ENCODE measurements at places on chromosomes 2 and 18.

DNA sequence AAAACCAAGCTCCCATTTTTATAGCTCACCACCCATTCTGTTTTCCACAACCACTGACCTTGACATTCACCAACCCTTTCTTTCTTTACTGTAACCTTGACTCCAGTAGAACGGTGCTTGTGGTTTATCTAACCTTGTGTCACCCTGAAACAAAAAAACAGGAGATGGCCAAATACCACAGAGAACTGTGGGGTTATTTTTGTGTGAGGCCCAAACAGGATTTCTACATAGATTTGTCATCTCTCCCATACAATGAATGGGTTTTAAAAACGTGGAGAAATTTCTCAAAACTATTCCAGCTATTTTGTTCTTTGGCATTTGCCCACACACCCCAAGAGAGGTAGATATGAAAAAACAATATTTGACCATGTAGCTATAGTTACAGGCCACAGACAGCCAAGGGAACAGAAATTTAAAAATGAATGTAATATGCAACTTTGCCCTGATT, 231.3 kb upstream of the TANK start:
- no peak for DNase-seq

DNA sequence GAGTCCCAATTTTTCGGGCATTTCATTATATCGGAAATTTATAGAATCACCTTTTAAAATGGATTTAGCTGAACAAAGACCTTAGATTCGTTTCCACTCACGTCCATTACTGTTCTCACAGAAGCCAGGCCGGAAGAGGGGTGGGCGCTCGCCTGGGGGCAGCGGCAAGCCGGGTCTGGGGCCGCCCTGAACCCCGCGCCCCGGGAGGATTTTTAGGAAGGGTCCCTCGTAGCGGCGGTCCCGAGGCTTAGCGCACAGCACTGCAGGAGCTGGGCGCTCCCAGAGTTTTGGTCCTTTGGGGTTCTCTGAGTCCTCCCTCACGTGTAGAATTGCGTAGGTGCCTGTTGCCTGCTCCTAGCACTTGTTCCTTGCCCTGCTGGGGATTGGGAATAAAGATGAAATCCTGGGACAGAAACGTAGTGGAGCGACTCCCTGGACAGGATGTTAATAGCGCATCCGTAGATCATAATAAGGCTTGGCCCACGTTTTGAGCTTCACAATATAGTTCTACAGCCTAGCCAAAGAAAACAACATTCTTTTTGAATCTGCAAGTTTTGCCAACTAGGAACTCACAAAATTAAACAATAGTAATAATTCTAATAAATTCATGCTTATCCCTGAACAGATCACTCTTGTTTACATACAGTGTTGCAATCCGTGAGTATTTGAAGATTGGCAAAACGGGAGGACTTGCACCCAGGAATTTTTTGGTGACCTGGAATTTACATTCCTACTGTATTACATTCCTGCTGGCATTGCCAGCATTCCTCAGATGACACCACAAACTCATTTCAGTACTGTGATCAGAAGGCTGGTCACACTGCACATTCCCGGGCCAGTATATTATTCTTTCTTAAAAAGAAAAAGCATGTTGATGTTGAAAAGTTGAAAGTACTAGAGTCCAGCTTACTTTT, 875 bp downstream of the C18orf63 start:
- DNase-seq, result no peak

GRCh38 chr2:69685321-69686048, 41.9 kb upstream of the AAK1 start:
- DNase-seq, result no peak

DNA sequence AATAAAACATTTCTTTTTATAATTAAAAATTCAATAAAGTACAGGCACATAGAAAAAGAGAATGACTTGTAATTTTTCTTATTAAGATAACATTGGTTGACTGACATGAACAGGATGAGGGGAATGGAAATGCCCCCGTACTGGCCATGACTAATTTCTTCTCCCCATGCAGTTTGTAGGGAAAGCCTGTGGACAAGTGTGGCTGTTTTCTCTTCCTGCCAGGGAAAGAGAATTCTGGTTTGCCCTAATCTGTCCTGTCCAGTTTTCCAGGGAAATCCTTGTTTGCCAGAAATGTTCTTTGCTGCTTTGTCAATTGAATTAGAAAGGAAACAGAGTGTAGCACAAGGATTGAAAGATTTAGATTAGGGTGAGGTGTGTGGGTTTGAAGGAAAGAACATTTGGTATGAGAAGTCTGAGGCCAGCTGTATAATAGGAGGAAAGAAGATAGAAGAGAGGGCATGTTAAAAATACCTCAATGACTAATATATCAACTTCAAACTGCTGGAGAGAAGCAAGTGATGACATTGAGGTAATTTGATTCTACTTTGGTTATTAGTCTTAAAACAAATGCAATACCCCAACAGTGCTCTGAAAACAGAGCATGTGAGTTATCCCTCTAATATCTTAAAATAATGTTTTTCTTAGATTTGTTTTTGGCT, 593.9 kb upstream of the ZNF804A start:
- no peak for DNase-seq

- peak; percentile 32 for DNase-seq
These were observed 61.7 kb downstream of the ZCCHC2 start for GRCh38 chr18:62584241-62585120.

DNA sequence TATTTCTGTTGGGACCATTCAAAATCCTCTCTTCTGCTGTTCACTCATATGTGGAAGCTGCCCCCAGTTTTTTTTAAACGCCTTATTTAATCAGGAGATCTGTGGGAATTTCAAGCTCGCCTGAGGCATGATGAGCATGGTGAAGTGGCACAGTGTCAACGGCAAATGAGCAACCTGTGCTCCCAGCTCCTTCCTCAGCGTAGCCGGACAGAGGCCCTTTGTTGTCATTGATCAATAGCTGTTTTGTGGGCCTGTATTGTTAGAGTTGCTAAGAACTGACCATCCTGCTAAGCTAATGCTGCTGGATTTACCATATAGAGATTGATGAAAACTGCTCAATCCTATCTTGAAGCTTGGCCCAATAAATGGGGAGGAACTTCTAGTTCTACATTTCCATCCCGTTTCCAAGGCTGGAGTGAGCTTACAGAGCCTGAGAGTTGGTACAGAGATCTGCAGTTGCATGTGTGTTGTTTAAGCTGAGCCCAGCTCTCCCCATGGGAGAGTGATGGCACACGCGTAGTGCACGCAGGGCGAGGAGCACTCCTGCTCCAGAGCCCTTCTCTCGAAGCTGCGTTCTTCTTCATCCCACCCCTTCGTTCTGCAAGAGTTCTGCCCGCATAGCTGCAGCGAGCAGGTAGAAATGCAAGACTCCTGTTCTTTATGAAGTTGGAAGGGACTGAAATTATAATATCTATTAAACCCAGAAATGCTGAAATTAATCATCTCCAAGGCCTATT, 108.8 kb downstream of the RTN4 start:
- no peak for DNase-seq

GRCh38 chr2:37733251-37733650, 61.8 kb upstream of the CDC42EP3 start:
- DNase-seq, result no peak

DNA sequence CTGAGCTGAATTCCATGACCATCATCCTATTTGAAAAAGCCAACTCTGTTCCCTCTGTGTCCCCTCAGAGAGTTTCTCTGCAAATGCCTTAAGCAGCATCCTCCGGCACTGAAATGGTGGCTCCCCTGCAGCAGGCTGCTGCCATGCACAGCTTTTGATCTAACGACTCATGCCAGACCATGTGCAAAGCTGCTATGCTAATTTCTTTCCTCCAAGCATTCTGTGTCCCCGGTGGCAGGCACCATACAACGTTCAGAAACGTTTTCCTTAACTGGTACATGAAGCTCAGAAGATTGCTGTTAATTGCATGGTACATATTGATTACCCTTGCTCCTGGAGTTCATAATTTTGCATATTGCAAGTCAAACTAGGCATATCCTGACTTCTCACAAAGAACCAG, 336.8 kb downstream of the RBM43 start:
- no peak for DNase-seq

GRCh38 chr2:188852772-188853171, 121.4 kb upstream of the COL3A1 start:
- no peak for DNase-seq

DNA sequence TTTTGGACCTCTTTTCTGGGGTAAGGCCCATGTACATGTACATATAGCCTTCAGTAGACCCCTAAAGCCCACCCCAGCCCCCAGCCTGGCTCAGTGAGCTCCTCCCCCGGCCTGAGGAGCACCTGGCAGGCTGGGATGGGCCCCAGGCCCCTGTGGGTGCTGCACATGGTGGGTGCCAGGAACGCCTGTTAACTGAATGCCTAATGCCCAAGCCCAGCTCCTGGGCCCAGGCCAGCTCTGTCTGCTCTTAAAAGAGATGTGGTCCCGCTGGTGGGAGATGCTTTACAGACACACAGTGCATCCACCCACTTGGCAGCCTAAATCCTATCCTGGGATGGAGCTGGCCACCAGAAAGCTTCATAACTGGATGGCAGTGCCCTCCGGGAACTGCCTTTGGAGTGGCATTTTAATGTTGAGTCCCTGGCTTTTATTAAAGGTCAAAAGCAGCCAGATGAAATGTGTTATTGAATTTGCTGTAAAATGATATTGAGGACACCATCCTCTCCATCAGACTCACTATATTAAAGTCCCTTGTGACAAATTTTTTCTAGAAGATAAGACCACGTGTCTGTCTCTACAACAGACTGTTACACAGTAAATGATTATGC, 7.7 kb upstream of the OXER1 start:
- no peak for DNase-seq

- DNase-seq, result no peak
These were observed 32.6 kb downstream of the BMP10 start for GRCh38 chr2:68838641-68839040.

- DNase-seq, result no peak
These were observed 268.4 kb downstream of the METTL4 start for GRCh38 chr18:2302628-2303516.

DNA sequence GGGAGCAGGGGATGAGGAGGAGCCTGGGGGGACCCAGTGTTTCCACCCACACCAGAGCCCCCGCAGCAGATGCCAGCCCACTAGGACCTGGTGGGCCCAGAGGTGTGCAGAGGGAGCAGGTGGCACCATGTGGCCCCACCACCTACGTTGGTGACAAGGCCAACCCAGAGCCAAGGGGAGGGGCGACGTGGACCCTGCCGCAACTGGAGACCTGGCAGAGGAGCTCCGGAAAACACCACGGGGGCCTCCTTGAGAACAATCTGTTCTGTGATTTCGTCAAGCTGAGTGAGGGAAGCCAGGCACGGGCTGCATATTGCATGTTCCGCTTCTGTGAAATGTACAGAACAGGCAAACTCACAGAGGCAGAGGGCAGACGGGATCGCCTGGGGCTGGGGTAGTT, 49.1 kb upstream of the GPC1 start:
- DNase-seq, result no peak

- DNase-seq, result no peak
These were observed 40.3 kb downstream of the ST6GAL2 start for GRCh38 chr2:106845716-106846115.

GRCh38 chr2:66850376-66850775, 415.5 kb downstream of the MEIS1 start:
- DNase-seq, result no peak

DNA sequence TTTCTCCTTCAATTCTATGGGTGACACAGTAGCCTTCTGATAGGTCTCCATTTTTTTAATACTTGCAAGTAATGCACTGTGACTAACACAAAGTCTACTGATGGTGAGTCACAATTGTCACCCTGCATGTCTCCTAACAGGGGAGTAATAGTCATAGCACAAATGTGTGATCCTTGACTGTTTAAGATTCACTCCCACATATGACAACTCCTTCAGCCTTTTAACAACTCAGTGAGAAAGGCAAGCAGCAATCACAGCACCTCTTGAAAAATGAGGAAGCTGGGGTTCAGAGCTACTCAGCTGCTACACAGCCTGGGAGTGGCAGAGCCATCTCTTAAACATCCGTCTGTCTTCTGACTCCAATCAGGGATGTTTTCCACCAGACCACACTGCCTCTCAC, 63.8 kb downstream of the EHD3 start:
- DNase-seq, result no peak

DNA sequence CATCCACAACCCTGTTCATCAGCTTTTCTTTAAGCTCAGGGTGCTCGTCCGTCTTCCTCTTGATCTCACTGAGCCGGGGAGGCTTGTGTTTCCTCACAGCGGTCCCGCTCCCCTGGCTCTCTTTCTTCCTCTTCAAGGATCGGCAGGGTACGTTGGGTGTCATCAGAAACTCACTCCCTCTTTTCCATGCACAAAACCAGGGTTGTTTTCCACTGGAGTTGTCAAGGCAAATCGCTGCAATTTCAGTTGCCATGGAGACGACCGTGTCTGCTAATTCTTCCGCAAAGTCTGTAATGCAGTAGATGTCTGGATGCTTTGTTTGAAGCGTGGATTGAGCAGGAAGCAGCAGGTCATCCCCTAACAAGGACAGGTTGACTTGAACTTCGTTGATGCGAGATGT, 146.4 kb downstream of the DAW1 start:
- no peak for DNase-seq

DNA sequence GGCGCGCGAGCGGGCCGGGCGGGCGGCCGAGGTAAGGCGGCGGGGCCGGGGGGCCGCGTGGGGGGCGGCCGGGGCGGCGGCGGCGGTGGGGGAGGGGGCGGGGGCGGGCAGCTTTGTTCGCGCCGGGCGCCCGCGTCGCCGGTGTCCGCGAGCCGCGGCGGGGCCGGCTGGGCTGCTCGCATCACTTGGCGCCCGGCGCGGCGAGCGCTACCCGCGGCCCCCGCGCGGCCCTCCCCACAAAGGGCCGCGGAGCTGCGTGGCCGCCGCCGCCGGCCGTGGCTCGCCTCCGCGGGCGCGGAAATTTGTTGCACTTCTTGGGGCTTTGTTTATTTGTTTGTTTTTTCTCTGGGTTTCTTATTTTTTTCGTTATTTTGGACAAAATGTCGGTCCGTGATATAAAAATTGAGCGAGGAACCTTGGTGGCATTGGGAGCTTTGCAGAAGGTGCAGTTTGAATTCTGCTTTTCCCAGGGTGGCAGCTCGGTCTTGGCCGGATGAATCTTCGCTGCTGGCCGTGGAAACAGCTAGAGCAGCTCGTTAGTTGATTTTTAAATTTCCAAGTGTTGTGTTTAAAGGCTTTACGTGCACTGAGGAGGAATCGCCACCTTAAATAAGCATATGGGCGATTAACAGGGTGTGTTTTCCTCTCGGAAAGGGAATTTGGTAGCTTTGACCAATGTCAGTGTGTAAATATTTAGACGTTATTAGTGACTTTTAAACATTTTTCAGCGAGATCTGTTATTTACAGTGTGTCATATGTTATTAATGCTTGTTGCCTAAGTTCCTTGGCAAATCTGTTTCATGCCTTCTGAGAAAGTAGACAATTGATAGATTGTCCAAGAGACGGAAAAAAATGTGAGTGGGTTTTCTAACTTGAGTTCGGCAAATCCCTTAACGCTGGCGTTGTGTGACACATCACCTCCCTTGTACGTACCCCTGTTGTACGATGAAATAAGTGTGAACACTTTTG, 822 bp downstream of the UBE2E3 start:
- DNase-seq, result no peak

DNA sequence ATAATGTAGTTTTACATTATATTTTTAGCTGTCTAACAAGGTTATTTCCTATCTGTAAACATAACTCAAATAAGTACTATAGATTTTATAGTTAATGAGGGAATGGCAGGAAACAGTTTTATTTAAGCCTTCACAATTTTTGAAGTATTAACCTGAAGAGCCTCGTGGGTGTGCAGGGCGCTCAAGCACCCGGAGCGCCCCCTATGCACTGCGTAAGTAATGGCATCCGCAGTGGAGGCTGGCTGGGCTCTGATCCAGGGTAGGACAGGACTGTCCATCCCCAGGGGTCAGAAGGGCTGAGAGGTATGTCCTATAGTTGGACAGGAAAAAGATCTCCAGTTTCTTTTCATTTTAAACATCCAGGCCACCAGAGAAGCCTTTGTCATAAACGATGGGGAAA, 8.2 kb upstream of the GBX2 start:
- no peak for DNase-seq

- no peak for DNase-seq
These were observed 294.8 kb downstream of the ZEB2 start for GRCh38 chr2:144225076-144225475.

Measured in esophagus squamous epithelium (tissue), 5 donors.